ENCODE measurements at places on chromosomes 16 and 17.

DNA sequence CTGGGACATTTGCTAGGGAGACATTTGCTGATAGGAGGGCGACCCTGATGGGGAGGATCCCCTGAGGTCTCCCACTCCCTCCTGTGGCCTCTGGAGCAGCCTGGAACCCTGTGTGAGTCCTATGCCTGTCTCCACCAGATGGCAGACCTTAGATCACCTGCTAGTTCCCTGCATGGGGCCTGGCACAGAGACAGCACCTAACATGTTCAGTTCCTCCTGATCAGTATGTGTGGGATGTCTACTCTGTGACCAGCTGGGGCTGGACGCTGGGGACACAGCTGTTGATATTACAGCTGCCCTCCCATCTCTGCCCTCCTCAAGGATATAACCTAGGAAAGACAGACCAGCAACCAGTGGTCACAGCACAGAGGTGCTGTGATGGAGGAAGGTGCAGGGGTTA is 1.1 kb upstream of the ADCY7 start:
- DNase-seq = no peak

- no peak for DNase-seq
These were observed 1387.9 kb downstream of the CDH8 start for GRCh38 chr16:60648290-60648689.

DNA sequence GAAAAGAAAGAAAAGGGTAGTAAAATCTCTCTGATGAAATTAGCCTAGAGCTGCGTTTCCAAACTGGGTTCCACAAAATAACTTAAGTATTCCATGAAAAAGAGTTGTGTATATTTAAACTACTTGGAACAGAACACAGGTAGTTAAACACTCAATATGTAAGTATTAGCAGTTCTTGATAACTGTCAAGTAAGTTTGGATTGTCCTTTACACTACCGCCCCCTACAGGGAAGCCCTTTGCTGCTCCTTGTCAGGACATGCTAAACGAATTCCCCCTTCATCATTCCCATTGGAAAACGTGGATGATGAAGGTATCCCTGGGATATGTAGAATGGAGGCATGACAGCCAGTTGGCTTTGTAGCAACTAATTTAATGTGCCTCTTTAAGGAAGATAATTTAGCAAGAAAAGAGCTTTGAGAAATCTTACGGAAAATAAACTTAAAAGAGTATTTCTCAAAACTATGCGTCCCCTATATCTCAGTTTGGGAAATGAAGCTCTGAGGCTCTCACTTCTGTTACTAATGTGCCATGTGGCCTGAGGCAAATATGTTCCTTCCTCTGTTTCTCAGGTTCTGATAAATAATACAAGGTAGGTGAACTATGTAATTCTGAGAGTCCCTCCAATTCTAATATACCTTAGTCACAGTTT is 18.8 kb downstream of the NCBP3 start:
- peak; percentile 75 for DNase-seq

- DNase-seq = no peak
These were observed 997 bp upstream of the CDH11 start for GRCh38 chr16:65122724-65123395.

DNA sequence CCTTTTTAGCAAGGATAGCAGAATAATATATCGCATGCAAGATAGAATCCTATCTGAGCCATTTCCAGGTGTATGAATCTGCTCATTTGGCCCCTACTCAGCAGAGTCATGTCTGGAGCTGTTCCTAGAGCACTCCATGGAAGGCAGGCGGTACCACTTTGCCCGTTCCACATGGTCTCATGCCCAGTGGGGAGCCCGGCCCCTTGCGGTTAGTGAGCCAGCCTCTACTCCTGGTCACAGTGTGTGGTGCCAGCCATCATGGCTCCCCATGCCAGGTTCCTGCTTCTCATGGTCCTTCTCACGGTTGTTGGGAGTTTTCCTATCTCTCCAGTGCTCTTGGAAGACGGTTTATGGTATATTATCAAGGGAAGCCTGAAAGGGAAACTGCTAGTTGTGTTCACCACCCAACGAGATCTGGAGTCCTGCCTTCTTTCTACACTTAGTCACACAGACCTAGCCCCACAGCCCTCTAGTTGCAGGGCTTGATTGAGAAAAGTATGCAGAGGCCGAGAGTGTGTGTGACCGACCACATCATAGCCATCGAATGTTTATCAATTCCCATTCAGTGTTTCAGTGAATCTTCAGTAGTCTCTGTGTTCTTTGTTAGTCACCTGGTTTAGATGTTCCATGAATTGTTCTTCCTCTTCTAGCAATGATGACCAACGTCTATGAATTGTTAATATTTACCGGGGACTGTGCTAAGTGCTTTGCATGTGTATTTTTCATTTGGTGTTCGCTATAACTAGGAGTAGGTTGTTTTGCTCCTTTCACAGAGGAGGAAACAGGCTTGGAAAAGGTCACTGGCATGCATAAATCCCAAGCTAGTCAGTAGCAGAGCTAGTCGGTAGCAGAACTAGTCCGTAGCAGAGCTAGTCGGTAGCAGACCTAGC is 9.6 kb downstream of the JPT2 start:
- peak; percentile 69 for DNase-seq

DNA sequence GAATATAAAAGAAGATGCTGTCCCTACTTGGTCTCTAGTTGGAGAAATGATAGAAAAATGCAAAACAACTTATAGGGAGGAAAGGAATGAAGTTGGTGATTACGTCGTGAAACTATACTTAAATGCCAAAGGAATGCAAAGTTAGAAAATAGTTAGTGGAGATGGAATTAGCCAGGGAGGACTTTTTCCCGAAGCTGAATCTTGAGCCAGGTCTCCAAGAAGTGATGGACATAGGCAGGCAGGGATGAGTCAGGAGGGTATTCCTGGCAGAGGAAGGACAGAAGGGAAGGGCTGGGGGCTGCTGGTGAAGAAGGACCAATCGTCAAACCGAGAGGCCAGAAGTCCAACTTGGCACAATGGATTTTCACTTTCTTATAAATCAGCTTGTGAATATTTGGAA is 1.8 kb downstream of the SNTB2 start:
- DNase-seq = peak; percentile 18

- no peak for DNase-seq
These were observed 10.5 kb downstream of the TSPOAP1 start for GRCh38 chr17:58318065-58318481.

GRCh38 chr16:64543031-64543430 is 578.8 kb downstream of the CDH11 start:
- no peak for DNase-seq

GRCh38 chr17:5686074-5686635 is 101.8 kb upstream of the NLRP1 start:
- no peak for DNase-seq

- no peak for DNase-seq
These were observed 240.3 kb upstream of the IRX3 start for GRCh38 chr16:54526916-54527315.

DNA sequence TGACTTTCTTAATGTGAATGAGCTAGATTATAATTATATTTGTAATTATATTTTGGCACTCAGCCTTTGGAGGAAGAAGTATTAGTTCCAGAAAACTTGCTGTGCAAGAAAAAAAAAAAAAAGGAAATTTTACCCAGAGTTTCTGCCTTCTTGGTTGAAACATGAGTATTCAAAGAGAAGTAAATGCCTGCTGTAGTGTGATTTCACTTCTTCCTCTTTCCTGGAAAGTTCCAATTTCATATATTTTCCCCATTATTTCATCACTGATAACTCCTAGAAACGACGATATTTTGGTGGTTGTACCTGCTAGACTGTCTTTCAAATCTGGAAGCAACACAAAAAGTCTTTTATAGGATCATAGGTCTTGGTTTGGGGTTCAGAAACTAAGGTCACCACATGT is 20.4 kb upstream of the MPHOSPH6 start:
- no peak for DNase-seq

GRCh38 chr16:30535777-30536190 is 1.1 kb upstream of the ZNF747 start:
- peak; percentile 64 for DNase-seq

DNA sequence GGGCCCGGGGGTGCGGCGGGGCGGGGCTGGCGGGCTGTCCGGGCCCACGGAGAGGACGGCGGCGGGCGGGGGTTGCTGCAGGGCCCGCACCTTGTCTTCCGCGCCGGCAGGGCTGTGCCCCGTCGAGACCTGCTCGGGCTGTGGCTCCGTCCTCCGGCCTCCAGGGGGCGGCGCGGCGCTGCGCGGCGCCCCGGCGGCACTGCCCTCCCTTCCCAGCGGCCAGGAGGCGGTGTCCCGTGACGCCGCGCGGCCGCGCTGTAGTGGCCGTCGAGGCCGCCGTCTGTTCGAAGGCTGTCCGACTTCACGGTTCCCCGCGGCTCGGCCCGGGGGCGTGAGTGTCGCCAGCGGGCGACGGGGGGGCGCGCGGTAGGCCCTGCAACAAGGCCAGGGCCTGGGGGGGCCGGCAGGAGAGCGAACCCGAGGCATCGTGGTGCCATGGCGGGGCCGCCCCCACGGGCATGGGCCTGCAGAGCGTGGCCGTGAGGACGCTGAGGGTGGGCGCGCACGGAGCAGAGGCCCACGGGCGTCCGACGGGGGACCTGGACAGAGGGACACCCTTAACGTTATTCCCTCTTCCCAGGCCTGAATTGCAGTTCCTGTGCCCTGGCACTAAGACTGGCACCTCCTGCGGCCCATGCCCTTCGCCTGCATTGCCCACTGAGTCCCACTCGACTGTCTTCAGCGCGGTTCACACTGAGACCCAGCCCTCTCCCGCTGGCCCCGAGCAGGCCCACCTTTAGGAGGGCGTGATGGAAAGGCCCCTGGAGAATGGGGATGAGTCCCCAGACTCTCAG is at the start of gene PLEKHG4:
Gene PLEKHG4, plus strand, starts transcription at position 237 of the 794 bp plus-strand sequence. Its CDS starts 513 bp downstream, at position 750.
- DNase-seq = peak; percentile 43

DNA sequence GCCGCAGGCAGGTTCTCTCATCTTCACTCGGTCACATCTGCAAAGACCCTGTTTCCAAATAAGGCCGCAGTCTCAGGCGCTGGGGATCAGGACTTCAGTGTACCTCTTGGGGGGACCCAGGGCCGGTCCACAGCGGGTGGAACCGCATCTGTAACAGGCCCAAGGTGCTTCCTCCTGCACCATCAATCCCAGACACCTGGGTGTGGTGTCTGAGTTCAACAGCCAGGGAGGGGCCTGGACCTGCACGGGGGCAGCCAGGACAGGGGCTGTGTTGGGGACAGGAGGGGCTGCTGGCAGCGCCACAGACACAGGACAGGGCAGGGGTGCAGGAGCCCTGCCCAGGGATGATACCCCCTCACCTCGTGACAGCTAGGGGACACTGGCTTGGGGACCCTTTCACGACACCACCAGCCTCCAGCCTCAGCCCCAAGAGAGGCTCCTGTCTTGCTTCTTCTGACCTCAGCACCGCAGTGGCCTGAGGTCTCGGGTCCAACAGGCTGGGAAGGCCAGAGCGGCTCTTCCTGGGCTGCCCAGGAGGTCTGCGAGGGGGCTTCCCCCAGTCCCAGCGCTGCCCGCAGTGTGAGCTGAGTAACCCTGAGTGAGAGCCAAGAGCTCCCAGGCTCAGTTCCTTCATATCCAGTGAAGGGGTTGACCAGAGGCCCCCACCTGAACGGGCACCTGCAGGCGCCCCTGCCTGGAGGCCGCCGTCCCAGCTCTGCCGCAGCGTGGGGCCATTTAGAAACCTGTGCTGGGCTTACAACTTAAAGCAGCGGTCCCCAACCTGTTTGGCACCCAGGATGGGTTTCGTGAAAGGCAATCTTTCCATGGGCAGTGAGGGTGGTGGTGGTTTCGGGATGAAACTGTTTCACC is 30.7 kb upstream of the BAHCC1 start:
- DNase-seq = no peak

Data from trophoblast cell (in vitro differentiated cells and primary cell).